ENCODE measurements at places on chromosomes 3 and 15.

- no peak for DNase-seq
Observed at GRCh38 chr3:29758434-29759322, 477.8 kb downstream of the RBMS3 start.

GRCh38 chr3:21704796-21705195 is 46.2 kb downstream of the ZNF385D start:
- no peak for DNase-seq

DNA sequence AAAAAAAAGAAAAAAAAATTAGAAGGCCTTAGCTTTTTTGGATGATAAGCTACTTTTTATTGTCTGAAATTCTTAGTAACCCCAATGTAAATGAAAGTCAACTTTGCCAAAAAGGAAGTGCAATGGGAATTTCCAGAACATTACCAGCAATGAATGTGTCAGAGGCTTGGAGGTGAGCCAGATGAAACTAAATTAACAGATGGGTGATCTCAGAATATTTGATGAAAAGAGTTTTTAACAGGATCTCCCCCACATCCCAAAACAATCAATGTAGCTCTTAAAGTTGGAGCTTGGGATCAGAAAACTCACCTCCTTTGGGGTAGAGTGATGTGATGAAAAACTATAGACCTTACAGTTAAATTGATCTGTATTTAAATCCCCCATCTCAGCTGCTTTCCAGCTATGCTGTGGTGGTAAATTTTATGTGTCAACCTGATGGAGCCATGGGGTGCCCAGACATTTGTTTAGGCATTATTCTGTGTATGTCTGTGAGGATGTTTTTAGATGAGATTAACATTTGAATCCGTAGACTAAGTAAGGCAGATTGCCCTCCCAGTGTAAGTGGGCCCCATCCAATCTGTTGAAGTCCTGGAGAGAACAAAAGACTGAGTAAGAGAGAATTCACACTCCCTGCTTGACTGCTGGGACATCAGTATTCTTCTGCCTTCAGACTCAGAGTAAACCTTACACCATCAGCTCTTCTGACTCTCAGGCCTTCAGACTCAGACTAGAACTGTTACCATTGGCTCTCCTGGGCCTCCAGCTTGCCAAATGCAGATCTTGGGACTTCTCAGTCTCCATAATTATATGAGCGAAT is 84.3 kb upstream of the TNFSF10 start:
- no peak for DNase-seq

GRCh38 chr15:36066757-36067156 is 512.7 kb upstream of the CDIN1 start:
- no peak for DNase-seq

- DNase-seq = no peak
Observed at GRCh38 chr15:101207867-101208288, 44.0 kb downstream of the CHSY1 start.

DNA sequence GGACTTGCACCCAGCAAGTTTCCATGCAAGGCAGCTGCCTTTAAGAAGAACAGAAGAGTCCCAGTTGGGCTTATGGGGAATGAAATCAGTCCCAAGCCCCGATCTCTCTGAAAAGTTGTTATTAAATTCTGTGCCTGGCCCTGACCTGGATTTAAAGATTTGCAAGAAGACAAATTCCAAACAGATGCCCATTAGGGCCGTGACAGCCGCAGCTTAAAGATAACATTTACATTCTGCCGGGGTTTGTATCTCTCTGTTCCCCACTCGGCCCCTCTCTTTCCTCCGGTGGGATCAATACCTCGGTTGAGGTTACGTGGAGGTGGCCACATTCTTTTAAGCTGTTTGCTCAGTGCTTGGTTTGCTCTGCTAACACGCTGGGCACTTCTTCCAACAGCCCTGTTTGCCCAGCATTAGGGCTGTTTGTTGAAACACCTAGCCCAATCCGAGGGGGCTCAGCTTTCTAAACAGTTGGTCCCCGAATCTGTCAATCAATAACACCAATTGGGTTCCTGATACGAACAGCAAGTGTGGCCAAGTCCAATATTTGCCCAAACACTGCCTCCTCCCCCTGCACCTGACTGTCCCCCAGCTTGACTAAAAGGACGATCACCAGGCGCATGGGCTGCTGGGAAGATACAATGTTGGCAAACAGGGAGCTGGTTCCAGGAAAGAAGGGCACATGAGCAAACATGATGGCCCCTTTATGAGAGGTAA is 108.6 kb downstream of the RPLP1 start:
- no peak for DNase-seq

GRCh38 chr3:15894382-15894781 is 96.6 kb upstream of the ANKRD28 start:
- no peak for DNase-seq
